Astrocyte of the hippocampus (primary cell): ENCODE measurements at places on chromosomes 4 and X.

DNA sequence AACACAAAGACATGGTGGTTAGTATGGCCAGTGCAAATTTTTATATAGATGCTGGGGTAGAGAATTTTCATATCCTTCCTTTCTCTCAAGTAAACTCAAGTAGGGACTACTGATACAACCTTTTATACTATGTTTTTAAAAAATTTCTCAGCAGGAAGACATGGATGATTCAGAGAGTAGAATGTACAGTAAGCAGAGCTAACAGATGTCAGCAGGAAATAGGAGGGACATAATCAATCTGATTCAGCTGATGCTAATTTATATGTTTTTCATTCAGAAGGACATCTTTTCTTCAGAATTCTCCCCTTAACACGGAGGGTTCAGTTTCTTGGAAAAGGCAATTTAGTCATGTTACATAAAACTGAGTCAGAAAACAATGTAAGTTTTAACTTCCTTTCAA, 95.4 kb downstream of the GRIA2 start:
- DNase-seq: no peak

DNA sequence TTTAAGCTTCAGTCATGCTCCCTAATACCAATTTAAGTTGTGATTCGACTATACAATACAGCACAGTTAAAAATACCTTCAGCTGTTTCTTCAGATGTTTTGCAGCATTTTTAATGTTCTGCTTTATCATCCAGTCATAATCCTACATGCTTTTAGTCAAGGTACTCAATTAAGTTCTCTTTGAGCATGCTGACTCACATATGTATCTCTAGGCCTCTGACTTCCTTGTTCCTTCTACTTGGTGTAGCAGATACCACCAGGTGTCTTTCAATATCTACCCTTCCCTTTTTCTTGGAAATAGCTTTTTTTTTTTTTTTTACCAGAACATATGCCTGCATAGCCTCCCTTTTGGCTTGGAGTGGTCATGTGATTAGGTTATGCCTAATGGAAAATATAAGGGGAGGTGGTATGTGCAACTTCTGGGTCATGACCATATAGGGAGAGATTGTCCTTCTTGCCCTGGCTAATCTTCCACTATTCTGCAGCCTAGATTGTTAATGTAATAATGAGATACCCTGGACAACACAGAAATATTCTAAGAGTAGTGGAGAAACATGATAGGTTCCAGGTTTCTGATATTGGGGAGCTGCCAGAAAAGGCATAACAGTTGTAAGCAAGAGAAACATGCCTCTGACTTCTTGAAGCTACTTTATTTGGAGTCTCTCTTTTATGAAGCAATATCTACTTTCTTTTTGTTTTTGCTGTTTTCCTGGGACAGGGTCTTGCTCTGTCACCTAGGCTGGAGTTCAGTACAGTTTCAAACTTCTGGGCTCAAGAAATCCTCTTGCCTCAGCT, 737.2 kb upstream of the SLIT2 start:
- DNase-seq: no peak

DNA sequence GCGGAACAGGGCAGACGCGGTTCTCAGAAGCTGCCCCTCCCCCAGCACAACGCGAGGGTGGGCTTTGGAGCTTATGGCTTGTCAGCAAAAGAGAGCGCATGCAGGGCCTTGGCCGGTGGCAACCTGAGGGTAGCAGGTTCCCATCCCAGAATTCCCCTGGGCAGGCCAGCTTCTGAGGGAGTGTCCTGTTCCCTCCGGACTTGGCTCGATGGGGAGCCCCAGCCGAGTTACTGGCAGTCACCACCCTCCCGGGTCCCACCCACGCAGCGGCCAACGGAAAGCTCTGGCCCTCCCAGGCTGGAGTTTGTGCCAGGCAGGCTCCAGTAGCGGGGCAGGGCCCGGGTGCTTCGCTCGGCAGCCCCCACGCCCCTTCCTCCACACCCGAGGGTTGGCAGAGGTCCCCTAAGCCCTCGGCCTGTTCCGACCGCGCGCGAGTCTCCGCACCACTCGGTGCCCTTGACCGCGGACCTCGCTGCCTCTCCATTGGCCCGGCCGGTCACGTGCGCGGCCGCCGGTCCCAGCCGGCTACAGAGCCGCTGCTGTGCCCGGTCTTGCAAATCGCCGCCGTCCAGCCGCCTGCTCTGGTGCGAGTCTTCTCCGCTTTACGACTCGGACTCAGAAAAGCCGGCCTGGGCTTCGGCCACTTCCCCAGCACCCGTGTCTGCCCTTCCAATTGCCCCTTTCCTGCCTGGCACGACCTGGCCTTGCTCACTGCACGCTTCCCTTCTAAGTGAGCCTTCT, 20.9 kb upstream of the MTM1 start:
- DNase-seq: peak; percentile 62

GRCh38 chr4:141376769-141377168, 156.1 kb downstream of the ZNF330 start:
- DNase-seq: no peak

- peak; percentile 25 for DNase-seq
Observed at GRCh38 chrX:132023896-132024386, 839 bp downstream of the STK26 start.

- no peak for DNase-seq
Observed at GRCh38 chrX:129771266-129771995, 8.3 kb upstream of the SASH3 start.

DNA sequence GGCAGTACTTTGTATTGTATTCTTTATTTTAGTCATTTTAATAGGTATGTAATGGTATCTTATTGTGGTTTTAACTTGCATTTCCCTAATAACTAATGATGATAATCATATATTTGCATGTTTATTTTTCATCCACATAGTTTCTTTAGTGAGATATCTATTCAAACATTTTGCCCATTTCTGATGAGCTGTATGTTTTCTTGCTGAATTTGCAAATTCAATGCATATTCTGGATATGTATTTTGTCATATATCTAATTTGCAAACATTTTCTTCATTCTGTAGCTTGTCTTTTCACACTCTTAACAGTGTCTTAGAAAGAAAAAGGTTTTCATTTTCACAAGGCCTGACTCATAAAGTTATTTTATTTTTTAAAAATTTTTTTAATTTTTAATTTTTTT, 372.1 kb downstream of the ZNF674 start:
- DNase-seq: no peak

DNA sequence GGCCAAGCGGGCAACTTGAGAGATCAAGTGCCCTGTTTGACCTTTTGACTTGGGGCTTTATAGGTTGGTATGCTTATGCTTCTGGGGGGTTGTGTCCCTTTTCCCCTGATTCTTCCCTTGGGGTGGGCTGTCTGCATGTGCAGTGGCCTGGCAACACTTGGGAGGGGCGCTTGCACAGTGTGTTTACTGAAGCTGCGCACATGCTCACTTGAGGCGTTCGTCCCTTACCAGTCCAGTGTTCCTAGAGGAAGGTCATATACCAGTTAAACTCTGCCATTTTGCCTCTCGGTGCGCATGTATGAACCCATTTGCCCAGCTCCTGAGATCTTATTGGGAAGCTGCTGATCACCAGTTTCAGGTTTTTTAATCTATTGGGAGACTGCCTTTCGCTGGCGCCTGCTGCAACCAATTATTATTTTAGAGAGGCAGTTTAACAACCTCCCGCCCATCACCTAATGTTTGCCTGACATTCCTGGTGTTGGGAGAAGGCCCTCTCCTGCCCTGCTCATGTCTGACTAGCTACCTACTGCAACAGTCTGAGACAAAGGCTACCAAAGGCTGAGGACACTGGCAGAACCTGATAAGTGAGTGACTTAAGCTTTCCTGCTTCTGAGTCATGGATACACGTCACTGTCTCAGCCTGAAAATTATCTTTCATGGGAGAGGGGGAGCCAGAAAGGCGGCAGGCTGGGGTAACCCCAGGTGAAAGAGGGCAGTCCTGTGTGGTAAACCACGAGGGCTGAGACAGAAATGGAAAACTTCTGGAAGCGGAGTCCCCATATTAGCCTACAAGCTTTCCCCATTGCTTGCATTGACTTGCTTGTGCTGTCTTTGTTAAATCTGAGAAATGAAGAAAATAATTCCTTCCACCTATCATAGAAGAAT, 97.6 kb downstream of the CPE start:
- peak; percentile 63 for DNase-seq

DNA sequence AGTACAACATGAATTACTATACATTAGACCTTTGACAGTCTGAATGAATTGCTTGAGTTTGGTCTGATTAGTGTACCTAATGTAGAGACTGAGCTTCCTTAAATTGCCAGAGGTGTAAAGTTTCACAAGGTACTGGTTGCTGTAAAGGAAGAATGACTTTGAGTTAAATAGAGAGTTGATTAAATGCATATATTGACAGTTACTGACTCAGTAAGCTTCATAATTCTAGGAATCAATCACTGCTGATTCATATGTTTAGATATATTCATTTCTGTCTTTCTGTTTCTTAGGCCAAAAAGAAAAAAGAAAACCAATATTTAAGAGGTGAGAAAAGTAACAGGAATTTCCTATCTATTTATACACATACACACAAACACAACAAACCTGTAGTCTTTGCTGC, 16.2 kb upstream of the ART3 start:
- DNase-seq: no peak

DNA sequence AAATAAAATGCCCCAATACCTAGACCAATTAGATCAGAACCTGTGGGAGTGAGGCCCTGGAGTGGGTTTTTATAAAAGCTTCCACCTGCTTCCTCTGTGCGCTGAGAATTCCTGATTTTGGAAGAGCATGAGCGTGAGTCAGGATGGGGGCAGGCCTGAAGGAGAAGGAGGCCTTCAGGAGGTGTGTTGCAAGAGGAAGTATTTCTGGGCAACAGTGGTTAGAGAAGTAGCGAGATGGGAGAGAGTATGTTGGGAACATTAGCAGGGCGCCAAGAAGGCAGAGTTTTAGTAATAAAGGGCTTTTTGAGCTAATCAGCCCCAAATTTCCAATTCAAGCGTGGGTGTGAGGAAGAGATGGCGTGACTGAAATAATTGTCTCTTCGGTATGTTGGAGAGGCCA, 349.8 kb downstream of the UNC5C start:
- no peak for DNase-seq

- DNase-seq: peak; percentile 72
Observed at GRCh38 chr4:75672461-75673026, 667 bp downstream of the G3BP2 start.

GRCh38 chr4:89305028-89305427, 2.6 kb downstream of the GPRIN3 start:
- no peak for DNase-seq

DNA sequence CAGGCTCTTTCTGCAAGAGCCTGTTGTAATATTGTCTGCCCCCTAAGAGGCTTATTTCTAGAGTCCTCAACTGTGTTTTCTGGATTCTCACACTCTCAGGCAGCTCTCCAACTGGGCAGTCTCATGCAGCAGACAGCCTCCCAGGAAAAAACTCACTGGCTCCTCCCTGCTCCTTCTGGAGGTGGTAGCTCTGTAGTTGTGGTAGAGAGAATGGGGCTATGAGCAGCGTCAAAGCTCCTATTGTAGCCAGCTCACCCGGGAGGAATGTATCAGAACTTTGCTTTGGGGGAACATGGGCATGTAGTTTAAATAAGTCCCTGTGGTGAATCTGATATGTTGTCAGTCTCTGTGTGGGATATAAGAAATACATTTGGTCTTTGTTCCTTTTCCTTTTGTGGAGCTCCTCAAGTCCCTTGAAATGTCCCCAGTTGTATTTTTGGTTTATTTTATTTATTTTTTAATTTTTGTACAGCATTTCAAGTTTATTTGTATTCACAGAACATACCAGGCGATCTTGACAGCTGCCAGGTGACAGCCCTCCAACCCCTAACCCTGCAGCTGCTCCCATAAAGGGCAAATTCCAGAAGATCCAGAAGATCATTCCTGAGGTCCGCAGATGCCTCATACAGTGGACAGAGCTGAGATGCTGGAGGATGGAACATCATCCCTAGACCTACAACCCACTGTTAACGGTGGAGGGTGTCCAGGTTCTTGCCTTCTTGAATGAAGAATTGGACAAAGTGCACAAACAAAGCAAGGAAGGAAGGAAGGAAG, 45.7 kb downstream of the TRIM61 start:
- peak; percentile 10 for DNase-seq

DNA sequence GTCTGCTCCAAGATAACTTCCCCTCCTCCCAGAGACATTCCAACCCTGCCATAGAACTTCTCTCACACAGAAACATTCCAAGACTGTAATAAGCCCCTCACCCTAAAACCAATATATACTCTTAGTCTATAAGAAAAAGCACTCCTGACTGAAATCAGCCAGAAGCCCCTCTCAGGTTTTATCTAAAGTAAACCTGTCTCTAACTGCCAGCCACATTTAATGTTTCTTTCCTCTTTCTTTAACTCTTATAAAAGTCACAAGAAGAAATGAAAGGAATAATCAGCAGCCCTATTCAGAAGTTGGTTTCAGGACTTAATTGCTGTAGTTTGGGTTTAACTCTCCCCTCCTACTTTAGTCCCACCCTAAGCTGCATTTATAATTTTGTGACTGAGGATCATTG, 165.0 kb upstream of the ZCCHC13 start:
- DNase-seq: no peak

GRCh38 chr4:129355516-129355915, 259.6 kb downstream of the C4orf33 start:
- DNase-seq: peak; percentile 46

DNA sequence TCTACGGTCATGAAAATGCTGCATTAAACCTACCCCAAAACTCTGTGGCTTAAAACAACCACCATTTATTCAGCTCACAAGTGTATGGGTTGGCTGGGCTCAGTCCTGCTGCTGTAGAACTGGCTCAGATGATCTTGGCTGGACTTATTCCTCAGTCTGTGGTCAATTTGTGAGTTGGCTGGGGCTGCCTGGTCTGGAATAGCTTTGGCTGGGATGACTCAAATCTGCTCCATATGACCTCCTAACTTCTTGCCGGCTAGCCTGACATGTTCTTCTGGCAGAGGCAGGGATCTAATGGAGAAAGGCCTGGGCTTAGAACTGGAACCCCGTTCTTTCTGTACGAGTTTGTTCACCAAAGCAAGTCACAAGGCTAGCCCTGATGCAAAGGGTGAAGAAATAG, 71.7 kb downstream of the CFAP299 start:
- peak; percentile 80 for DNase-seq

GRCh38 chrX:53421125-53421524, 1.3 kb downstream of the SMC1A start:
- no peak for DNase-seq

DNA sequence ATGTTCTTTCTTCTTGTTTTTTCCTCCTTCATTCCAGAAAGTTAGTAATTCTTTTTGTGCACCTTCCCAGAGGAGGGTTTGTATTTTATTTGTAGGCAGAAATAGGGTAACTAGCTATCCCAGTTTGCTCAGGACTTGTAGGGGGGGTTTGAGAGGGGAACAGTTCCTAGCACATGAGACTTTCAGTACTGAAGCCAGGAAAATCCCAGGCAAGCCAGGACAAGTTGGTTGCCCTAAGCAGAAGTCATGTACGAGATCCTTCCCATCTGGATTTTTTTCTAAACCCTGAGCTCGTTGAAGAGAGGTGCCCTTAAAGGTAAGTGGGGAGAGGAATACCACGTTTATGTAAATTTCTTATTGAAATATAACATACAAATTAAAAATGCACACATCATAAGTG, 15.6 kb upstream of the TAB3 start:
- no peak for DNase-seq

GRCh38 chr4:119835613-119835910, 207.0 kb upstream of the PDE5A start:
- DNase-seq: no peak

DNA sequence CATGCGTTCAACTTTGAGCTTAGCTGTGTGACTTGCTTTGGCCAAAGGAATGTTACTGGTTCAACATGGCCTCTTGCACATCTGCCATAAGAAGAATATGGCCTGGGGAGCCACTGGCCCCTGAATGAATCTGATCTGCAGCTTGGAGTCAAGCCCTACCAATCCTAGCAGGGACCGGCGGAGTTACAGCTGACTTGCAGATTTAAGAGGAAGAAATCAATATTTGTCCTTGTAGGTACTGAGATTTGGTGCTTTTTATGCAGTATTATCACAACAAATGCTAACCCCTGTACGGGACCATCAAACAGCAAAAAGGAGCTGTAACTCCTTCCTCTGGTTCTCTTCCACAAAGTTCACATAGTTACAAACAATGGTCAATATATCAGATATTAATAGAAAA, 252.0 kb downstream of the LDB2 start:
- no peak for DNase-seq
